Chondrocyte (in vitro differentiated cells): ENCODE measurements at places on chromosomes 1 and 21. TPM values are rescaled to one million over a fixed set of nuclear protein-coding genes. Genes with fewer than 3 reads are reported as not detected.

GRCh38 chr1:39167632-39168209 is 36.8 kb upstream of the MACF1 start:
- DNase-seq, result no peak

DNA sequence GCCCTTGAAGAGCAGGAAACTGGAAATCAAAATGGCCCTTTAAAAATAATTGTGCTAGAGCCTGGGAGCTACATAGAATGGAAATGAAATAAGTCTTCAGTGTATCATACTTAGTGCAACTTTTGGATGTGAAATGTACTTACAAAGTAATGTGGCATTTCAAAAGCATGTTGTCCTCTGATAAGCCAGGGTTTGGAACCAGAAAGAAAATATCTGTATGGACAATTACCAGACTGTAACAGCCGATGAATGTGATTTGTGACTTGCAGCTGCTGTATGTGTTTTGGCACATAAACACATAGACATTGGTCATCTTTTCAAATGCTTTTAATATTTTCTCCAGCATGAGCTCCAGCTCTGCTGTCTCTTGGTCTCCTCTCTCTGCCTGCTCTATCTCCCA is 546.4 kb downstream of the OMA1 start:
- DNase-seq, result no peak

GRCh38 chr1:44256762-44257554 is 43.7 kb downstream of the DMAP1 start:
- no peak for DNase-seq

GRCh38 chr1:223831755-223832636 is 13.8 kb downstream of the TP53BP2 start:
- DNase-seq, result no peak

Gene SNX27
- 39.0 to 39.5 TPM (median 39.3 TPM) in 3 replicates for total RNA-seq

DNA sequence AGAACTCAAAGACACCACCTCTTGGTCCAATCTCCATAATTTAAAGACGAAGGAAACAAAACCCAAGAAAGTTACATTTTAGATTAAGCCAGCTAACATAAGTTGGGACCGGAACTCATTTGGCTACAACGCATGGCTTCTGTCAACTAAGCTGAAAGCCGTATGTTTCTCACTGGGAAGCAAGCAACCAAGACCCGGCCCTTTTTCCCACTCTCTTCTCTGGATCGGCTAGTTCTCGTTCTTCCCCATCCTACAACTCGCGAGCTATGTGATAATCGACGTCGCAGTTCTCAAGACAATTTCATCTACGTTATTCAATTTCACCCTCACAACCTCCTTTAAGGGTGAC is 601 bp downstream of the CCT8 start:
- DNase-seq, result no peak

Gene CTXND2
- total RNA-seq, result not detected in 3 replicates

- DNase-seq, result no peak
Measured at GRCh38 chr1:3478187-3478586, 23.7 kb downstream of the ARHGEF16 start.

- no peak for DNase-seq
Measured at GRCh38 chr1:209803568-209803967, 2.4 kb downstream of the IRF6 start.

- no peak for DNase-seq
Measured at GRCh38 chr1:45508295-45509151, 8.4 kb downstream of the MMACHC start.

DNA sequence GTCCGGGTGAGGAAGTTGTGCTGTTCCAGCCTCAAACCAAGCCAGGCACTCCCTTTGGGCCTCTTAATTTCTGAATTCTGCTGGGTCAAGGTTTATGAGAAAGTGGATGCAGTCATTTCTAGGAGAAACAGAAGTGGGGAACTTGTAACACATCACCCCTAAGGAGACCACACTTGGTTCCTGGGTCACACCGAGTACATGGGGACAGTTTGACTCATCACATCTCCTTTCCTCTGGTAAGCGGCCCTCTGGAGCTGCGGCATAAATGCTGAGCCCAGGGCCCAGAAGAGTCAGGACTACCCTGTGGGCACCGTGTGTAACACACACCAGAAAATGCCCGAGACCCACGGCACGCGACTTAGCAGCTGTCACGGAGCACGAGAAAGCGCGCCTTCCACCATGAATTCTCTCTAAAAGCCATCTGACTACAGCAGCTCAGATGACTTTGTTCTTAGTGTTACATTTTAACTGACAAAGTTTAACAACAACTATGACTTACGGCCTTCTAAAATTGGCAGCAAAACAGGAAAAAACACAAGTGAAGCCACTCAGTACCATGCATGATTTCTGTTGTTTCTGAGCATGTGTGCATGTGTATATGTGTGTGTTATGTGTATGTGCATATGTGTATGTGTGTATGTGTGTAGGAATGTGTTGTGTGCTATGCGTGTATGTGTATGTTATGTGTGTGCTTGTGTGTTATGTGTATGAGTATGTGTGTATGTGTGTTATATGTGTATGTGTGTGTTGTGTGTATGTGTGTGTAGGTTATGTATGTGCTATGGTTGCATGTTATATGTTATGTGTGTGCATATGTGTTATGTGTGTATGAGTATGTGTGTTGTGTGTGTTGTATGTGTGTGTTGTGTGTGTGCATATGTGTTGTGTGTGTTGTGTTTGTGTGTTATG is 50.8 kb downstream of the TOMM20 start:
- DNase-seq, result no peak

DNA sequence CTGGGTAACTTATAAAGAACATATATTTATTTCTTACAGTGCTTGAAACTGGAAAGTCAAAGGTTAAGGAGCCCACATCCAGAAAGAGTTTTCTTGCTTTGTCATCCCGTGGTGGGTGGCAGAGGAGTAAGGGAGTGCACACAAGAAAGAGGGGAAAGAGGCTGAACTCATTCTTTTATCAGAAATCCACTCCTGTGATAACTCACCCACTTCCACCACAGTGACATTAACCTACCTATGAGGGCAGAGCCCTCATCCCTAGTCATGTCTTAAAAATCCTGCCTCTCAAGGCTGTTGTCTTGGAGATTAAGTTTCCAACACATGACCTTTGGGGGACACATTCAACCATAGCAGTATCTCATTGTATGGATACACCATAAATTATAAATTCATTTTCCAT is 32.5 kb upstream of the RGS4 start:
- no peak for DNase-seq

GRCh38 chr1:215181518-215181917 is 99.0 kb downstream of the KCNK2 start:
- DNase-seq, result no peak

DNA sequence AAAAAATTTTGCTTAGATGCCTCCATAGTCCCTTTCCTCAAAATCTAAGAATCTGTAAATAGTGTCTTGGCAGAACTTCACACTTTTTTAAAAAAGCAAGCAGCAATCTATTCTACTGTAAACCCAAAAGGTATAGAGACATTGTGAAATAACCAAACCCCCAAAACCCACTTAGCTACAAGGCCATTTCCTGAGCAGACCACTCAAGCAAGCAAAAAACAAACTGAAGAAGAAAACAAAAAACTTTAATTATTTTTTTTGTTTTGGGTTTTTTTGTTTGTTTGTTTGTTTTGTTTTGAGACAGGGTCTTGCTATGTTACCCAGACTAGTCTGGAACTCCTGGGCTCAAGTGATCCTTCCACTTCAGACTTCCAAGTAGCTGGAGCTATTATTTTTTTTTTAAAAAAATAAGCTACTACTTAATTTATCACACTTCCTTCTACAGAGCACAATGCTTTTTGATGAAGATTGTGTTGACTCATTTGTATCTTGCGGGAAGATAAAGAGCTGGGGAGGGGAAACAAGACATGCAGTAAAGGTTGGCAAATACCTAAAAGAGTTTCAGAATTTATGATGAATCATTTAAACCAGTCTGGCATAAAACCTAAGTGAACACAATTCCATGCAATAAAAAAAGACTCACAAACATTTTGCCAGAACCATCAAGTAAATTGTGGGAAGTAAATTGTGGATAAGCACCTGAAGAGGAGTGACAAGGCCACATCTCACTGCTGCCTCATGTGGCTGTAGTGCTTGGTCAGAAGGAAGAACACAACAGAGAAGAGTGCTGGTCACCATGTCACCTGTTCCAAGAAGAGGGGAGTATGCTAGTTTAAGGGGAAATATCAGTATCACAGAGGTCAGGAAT is 2.7 kb upstream of the PTPN22 start:
- DNase-seq, result no peak

DNA sequence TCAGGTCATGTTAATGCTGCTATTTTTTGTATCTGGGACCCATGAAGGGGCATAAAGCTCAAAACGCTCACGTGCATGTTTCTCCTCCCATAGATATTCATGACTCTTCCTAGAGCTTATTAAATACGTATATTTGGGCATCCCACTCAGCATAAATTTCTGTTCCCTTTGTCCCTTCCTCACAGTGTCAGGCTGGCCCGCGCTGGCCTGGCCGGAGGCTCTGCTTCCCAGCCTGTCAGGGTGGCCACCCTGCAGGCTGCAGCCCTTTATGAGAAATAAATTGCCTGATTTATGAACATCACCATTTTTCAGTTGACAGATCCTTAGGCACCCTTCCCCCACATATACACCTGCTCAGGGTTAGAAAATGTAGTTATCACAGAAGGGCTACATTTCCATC is 44.0 kb upstream of the NTPCR start:
- DNase-seq, result no peak

Gene FNDC10
- 23.3 to 32.6 TPM (median 24.8 TPM) in 3 replicates for total RNA-seq

DNA sequence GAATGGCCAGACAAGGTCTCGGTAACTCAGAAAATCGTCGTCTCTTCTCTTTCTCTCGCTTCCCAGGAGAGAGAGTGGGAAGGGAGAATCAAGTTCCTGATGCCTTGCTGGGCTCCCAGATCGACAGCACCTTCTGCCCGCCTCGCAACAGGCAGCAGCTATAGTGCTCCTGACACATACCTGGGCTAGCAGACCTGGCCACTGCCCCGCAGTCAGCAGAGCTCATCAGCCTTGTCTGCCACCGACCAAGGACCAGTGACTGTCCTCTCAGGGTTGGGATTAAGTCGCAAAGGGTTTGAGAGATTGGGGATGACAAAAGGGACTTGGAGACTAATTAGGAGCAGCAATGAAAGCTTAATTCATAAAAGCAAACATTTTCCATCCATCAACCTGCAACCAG is 4.1 kb downstream of the RUNX3 start:
- DNase-seq, result no peak

DNA sequence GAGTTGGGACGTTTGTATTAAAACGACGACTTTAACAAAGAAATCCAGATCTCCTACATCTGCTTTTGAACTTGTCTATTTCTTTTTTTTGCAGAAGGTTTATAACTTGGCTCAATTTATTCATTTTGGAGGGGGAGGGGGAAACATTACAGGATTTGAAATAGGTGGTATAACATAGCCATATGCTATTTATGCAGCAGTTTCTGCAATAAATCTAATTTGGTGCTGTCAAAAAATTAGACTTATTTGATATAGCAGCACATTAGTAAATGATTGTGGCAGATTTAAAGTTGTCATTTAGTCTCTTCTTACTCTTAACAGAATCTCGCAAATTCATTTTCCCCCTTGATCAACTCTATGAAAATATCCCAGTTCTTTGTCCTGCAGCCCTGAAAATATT is 138.2 kb downstream of the SDCCAG8 start:
- DNase-seq, result no peak

Gene CDK11A
- 23.8 to 37.8 TPM (median 26.0 TPM) in 3 replicates for total RNA-seq

Gene S100A7A
- not detected in 3 replicates for total RNA-seq

GRCh38 chr1:174761901-174762585 is 237.7 kb upstream of the CACYBP start:
- no peak for DNase-seq

GRCh38 chr1:23122023-23122748 is 46.5 kb downstream of the LUZP1 start:
- DNase-seq, result no peak

Gene ARHGEF19
- total RNA-seq, result 14.4 to 17.7 TPM (median 16.1 TPM) in 3 replicates

Gene KDF1
- not detected in 3 replicates for total RNA-seq

Gene PRKAA2
- total RNA-seq, result 2.2 to 3.4 TPM (median 3.2 TPM) in 3 replicates

DNA sequence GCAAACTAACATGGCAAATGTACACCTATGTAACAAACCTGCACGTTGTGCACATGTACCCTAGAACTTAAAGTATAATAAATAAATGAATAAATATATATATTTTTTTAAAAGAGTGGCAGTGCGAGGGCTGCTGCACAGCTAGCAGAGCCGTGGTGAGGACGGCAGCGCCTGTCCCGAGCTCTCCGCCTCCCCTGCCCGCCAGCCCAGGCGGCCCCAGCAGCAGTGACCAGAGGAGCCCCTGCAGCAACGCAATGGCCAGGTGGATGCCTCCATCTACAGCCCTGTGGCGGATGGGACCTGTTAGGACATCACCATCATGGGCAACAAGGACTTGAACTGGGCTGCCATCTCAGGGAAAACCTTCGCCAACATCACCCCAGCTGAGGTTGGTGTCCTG is 351.9 kb downstream of the FAM72C start:
- no peak for DNase-seq

GRCh38 chr21:38438462-38438893 is 59.8 kb downstream of the ERG start:
- no peak for DNase-seq

DNA sequence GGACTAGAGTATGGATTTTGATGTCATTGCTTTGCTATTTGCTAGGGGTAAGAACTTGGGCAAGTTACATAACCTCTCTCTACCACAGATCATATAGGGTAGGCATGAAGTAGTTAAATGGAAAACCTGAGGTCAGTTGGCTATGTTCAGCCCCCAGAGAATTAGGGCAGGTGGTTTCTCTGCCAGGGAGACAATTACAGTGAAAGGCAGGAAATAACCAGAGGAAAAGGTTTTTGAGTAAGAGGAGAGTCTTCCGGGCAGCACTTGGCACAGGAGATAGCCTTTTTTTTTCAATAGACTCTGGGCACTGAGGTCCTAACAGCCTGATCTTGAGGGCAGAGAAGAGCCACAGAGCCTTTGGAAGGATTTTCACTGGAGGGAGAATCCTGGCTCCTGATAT is 16.7 kb upstream of the SERBP1 start:
- DNase-seq, result no peak

DNA sequence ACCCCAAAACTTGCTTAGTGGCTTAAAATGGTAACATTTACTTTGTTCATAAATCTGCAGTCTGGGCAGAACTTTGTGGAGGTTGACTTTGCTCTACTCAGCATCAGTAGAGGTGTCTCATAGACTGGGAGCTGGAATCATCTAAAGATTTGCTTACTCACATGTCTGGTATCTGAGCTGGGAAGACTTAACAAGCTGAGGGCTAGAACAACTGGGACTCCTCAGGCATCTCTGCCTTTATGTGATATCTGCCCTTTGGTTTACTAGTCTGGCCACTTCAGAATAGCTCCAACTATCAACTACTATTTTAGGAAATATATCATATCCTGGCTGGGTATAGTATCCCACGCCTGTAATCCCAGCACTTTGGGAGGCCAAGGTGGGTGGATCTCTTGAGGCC is 82.5 kb downstream of the C4BPA start:
- no peak for DNase-seq
